ENCODE measurements at places on chromosomes 5 and 9.

- no peak for DNase-seq
These were observed 156.1 kb upstream of the NTRK2 start for GRCh38 chr9:84513473-84513872.

- no peak for DNase-seq
These were observed 7.8 kb upstream of the C9orf40 start for GRCh38 chr9:74960561-74960960.

GRCh38 chr5:102296178-102296817 lies at the start of gene SLCO4C1:
Gene SLCO4C1, minus strand, starts transcription at chr5:102296284. Its CDS starts 22 bp downstream, at chr5:102296262.
- no peak for DNase-seq

GRCh38 chr9:108443019-108443633 lies 412.7 kb downstream of the ACTL7B start:
- DNase-seq = no peak

GRCh38 chr9:133144142-133144903 lies 19.4 kb downstream of the GBGT1 start:
- DNase-seq = peak; percentile 74

DNA sequence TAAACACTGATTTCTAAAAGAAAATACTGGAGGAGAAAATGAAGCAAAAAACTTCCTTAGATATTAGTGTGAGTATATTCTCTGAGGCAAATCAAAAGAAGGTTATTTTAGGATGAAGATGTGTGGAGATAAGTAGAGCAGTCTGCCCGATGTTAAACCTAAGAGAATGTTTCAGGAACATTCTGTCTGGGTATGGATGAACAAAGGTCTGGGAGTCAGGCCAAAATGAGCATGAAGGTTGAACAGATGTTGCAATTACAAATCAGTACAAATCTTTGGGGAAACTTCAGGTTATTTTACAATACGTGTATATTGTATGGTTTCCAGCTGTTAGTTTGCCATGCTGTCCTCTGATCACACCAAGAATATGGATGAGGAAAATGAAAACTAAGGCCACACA lies 14.4 kb upstream of the CEP78 start:
- DNase-seq = no peak
